ENCODE measurements at places on chromosomes 1 and 21.

GRCh38 chr1:109892561-109893368 is 17.9 kb upstream of the CSF1 start:
- no peak for DNase-seq

DNA sequence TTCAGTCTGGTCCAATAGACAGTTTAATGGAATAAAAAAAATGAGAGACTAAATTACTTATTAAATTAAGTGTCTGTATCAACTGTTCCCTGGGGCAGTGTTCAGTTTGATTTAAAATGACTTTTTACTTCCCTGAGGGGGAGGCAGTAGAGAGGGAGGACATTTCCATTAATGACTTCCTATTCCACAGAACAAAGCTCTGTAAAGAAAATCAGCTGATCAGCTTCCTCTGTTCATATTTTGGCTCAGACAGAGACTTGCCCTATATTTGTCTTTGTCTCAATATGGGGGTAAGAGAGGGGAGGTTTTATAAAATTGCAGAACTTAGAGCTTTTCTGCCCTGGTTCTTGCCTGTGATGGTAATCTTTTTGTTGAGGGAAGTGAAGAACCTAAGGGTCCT is 8.4 kb downstream of the CFAP126 start:
- DNase-seq = peak; percentile 59

DNA sequence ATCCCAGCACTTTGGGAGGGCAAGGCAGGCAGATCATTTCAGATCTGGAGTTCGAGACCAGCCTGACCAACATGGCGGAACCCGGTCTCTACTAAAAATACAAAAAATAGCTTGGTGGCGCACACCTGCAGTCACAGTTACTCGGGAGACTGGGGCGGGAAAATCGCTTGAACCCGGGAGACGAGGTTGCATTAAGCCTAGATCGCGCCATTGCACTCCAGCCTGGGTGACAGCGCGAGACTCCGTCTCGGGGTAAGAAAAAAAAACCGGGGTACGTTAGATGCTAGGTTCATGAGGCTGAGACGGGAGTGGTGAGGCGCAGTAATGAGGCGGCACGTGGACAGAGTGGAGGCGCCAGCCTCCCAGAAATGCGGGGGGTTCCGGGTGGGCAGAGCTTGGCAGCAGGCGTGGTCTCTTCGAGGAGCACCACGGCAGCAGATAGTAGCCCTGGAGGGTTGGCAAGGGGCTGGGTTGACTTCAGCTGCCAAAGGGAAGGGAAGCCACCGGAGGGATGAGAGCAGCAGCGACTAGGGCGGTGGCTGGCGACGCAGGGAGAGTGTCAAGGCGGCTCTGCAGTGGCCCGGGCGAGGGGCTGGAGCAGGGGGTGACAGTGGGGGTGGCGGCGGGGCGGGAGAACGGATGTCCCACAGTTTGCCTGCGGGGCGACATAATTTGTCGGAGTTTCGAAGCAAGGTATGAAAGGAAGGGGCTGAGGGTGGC is 832 bp downstream of the MRPL20 start:
- no peak for DNase-seq

- no peak for DNase-seq
Measured at GRCh38 chr1:245216366-245217115, 61.8 kb downstream of the KIF26B start.

DNA sequence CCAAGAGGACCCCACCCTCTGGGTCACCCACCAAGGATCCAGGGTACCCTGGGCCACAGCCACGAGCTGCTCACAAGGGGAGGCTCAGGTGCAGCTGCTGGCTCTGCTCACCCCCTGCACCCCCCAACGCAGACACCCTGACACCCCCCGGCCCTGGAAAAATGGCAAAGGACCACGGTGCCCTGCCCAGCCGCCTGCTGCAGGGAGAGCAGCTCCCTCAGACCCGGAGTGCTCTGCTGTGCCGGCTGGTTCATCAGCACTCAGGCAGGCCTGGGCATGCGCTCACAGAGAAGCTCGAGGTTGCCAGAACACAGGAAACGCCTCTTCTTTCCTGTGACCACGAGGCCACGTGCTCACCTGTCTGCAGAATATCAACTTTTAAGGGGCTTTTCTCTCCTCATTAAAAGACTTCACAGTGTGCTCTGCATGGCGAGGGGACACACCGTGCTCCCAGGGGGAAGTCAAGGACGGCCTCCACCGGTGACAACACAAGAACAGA is 4.3 kb upstream of the C1QTNF12 start:
- DNase-seq = no peak

DNA sequence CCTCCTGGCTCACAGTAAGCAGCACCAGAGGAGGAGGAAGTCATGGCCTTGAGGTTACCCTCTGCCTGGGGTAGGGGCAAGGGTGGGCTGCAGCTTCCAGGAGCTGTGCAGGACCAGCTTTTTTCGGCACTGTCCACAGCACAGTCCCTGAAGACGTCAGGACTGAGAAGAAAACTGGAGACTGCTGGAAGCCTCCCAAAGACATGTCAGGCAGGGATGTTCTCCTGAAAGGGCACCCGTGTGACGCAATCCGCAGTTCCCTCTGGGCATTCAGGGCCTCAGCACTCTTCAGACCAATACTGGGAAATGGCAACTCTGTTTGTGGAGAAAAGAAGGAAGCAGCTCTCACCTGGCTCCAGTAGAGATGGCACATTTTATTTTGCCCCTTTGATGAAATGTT is 64.8 kb upstream of the TENT5C start:
- DNase-seq = no peak

GRCh38 chr1:66251546-66251945 is 282.4 kb upstream of the SGIP1 start:
- peak; percentile 70 for DNase-seq

DNA sequence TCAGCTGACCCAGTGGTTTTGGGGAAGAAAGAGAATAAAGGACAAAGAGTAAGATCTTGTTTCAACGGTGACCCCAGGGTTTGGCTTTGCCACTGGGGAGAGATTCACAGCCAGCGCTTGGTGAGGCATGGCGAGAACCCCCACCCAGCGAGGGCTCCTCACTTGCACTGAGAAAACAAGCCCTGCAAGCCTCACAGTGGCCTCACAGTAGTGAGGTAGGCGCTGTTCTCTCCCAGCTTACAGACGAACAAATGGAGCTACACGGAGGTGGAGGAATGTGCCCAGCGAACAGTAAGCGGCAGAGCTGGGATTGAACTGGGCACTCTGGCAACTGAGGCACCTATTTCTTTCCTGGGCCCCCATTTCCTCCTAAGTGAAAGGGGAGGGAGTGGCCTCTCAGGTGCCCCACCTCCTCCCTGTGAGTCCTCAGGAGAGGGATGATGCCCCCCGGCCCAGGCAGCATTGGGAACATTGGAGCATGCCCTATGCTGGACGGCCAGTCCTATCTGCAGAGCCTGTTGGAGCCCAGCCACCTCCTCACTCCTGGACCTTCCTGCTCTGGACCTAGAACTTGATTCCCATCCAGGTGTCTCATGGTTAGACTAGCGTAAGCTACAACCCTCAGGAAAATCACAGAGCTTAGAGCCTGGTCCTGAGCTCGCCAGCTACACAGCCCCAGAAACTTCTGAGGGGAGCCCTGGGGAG is 73.4 kb upstream of the EDN2 start:
- no peak for DNase-seq

Data from AML-193 (cell line).